ENCODE measurements at places on chromosomes 12 and 14. TPM values are rescaled to one million over a fixed set of nuclear protein-coding genes. Genes with fewer than 3 reads are reported as not detected.

GRCh38 chr12:61993734-61994345 is 266.4 kb upstream of the USP15 start:
- DNase-seq: no peak

DNA sequence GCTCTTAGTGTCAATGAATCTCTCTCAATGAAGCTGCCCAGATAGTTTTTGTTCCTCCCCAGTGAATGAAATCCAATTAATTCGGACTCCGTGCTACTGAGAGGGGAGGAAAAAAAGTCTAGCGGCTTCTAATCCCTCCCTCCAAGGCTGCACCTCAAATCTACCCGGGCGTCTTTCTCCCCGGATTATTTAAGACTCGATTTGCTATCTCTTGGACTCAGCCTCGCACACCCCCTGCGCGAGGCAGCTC is 134 bp downstream of the DUSP6 start:
- DNase-seq: no peak

GRCh38 chr12:29589851-29590250 is 92.4 kb upstream of the OVCH1 start:
- no peak for DNase-seq

DNA sequence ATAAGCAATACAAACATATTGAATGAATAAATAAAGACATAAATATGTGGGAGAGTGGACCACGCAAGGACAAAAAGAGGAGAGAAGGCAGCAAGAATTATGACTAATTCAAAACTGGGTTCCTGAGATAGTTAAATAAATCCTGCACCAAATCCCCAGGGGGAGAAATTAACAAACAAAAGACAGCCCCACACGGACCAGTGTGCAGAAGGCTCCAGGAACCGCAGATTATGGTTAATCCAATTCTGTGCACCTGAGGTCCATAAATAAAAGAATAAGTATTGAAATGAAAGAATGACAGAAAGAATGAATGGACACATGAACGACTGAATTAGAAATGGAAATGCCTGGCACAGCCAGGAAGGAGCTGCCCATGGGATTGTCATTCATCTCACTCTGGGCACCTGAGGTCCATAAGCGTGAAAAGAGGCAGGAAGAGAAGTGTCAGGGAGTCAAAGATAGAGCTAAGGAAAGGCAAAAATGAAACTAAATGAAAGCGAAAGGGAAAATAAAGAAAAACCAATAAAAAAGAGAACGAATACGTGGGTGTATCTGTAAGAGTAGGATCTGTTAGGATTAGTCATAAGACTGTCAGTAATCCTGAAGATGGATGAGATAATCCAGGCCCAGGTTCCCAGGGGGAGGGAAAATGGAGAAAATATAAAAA is 23.3 kb downstream of the MEG3 start:
- DNase-seq: no peak

DNA sequence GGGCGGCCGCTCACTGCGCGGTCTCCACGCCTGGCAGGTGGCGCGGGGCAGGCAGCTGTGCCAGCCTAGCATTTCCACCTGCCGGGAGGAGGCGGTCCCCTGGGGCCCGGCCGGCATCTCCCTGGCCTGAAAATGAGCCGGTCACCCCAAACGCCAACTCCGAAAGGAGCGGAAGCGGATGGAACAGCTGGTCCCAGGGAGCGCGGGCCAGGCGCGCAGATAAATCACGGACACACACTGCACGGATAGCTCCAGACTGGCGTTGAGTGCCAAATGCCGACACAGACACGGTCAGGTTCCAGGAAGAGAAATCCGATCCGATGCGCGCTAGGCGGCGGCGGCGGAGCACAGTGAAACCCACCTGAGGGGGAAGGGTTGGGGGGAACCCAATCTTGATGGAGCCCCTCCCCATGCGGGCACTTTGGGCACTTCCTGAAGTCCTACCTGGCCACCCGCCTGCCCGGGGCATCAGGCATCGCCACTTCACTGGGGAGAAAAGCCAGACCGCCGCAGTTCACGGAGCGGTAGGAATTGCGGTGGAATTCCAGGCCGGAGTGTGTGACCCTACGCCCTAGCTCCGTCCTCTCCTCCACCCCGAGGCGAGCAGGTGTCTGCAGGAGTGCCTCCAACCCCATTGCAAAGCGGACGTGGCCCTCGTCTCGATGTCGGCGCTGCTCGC is 624 bp upstream of the PLEKHD1 start:
- no peak for DNase-seq

DNA sequence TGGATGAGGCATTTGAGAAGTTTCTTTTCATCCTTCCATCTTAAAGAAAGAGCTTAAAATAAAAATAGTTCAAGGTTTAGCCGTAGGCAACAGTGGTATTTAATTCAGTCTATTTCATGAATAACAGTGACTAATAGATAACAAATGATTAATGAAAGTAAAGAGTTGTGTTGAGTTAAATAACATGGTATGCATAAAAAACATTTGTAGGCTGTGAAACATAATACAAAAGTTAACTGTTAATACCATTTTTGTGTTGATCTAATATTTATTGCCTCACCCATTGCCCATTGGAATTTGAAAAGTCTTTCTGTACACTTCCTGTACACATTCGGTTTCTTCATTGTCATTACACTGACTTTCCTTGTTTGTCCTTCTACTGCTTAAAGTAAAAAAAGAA is 108.6 kb upstream of the PDE3A start:
- no peak for DNase-seq

- DNase-seq: no peak
Measured at GRCh38 chr12:242496-242895, 20.1 kb downstream of the SLC6A13 start.

GRCh38 chr14:101862711-101863110 is 101.2 kb downstream of the PPP2R5C start:
- DNase-seq: no peak

CDC42BPB gene
- 7.4 TPM for total RNA-seq

VWF gene
- not detected for total RNA-seq

SLC5A8 gene
- not detected for total RNA-seq

Data from activated CD4-positive, alpha-beta memory T cell treated with anti-CD3 and anti-CD28 coated beads for 36 hours (primary cell).